Stimulated activated CD4-positive, alpha-beta T cell treated with anti-CD3 and anti-CD28 coated beads, Interleukin-12 subunit alpha, Interleukin-12 subunit beta, amount 100 ng/mL, for 24 hours (primary cell): ENCODE measurements at places on chromosomes 3 and 15.

- no peak for DNase-seq
Measured at GRCh38 chr15:101012326-101013200, 93.4 kb downstream of the LRRK1 start.

DNA sequence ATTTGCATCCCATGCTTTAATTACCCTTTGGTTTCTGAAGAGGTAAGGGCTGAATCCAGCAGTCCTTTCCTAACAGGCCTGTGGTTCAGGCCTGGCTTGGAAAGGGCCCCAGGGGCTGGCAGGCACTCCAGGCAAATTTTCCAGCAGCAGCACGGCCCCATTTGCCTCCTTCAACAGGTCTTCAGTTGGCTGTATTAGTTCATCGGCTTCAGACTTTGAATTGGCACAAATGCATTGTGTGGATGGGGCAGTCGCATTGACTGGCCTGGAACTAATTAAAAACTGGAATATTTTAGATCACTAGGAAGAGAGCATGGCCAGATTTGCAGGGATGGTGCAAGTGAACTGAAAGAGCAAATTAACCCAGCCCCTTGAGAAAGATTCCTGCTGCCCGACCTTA lies 207.8 kb upstream of the MCTP2 start:
- DNase-seq, result no peak

DNA sequence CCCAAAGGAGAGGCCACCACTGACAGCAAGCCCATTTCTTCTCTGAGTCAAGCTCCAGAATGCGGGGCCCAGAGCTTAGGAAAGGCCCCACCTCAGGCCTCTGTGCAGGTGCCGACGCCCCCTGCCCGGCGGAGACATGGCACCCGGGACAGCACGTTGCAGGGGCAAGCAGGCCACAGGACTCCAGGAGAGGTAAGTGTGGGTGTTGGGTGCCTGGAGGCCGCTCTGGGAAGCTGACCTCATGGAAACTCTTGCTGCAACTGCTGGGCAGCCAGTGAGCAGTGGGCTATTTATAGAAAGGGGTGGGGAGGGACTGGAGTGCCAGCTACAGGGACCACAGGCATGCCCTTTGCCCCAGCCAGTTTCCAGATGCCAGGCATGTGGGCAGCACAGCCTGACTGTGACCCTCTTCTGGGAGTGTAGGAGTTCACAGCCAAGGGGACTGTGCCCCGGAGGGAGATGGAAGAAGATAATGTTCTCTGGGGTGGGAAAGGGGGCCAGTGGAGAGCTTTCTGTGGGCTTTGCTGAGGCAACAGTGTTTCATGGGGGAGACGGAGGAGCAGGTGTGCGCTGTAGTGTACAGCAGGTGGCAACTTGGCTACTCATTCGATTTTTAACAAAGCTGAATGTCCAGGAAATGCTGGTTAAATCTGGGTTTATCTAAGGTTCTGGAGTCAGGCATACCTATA lies 23.7 kb downstream of the ALPK3 start:
- no peak for DNase-seq

DNA sequence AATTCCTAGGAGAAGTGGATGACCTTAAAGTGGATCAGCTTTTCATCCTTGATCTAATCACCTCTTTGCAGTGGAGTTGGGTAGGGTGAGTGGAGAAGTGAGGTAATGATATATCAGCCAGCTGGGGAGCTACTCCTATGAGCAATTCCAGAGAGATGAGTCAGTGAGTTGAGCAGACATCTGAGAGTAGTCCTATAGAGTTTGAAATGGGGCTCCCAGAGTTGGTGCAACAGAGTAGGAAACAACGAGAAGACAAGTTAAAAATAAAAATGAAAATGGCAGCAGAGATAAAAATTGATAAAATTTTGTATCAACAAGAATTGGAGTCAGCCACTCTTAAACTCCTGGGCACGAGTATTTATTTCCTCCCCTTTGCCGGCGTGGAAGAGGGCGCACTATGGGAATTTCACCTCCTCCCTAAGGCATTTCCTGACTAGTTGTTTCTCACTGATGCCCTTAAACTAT lies 150.8 kb upstream of the DPH6 start:
- DNase-seq, result no peak

DNA sequence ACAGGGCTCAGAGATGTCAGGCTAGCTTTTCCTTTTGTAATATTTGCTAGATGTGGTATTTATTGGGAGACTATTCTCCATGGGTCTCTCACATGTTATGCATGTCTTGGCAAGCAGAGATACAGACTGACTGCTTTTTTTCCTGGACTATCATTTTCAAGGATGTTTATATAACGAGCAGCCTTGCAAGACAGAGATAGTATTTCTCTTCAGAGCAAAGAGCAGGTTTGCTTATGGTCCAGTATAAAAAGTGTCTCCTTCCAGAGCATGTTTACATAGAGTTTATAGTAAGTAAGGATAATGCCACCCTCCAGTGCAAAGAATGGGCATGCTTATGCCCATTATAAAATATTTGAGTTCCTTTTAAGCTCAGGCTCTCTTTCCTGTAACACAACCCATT lies 24.6 kb downstream of the GTF2E1 start:
- DNase-seq, result no peak

DNA sequence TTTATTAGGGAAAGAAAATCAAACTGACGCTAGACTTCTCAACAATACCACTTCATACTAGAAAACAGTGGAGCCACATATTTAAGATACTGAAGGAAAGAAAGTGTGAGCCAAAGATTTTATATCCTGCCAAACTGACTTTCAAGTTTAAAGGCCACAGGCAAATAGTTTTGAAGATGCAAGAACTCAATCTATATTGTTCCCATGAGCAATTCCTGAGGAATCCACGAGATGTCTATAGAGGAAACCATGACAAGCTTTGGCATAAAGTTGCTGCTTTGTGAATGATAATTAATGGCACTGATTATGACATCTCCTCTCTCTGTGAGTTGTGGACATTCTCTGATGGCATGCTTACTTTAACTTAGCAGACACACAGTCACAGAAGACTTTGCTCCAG lies 276.1 kb upstream of the GOLGA6L4 start:
- DNase-seq, result no peak

DNA sequence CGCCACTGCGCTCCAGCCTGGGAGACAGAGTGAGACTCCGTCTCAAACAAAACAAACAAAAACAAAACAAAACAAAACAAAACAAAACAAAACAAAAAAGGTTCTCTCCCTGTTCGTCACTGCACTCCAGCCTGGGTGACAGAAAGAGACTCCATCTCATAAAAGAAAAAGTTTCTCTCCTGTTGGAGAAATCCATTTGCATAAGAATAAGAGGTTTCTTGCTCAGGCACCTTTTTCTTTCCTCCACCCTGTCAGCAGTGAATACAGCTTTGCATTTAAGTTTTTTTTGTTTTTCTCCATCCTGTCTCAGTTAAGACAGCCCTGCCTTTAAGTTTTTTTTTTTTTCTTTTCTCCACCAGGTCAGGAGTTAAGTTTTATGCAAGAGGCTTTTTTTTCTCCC lies 109.5 kb downstream of the DPH6 start:
- DNase-seq, result no peak

- DNase-seq, result no peak
Measured at GRCh38 chr15:66270932-66271331, 17.4 kb upstream of the MEGF11 start.

GRCh38 chr3:99418209-99418635 lies 220.2 kb upstream of the COL8A1 start:
- DNase-seq, result no peak

- no peak for DNase-seq
Measured at GRCh38 chr15:70967646-70968045, 75.0 kb downstream of the LRRC49 start.

DNA sequence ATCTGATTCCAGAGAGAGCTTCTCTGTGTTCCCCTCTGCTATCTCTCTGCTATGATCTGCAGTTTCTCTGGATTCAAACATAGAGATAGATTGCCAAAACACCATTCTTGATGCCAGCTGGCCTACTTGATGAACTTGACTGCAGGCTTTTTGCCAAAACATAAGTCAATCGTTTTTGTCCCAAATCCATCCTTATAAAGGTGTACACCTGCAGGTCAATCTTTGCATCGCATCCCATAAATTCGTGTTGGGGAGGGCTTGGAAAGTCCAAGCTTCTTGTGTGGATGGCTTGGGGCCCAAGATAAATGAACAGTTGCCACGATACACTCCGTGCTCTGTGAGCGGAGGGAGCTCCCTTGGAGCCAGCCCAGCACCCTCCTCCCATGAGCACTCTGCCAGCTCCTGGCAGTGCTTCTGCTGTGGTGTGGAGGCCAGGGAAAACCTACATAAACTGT lies 2.7 kb downstream of the CERS3 start:
- DNase-seq, result no peak

DNA sequence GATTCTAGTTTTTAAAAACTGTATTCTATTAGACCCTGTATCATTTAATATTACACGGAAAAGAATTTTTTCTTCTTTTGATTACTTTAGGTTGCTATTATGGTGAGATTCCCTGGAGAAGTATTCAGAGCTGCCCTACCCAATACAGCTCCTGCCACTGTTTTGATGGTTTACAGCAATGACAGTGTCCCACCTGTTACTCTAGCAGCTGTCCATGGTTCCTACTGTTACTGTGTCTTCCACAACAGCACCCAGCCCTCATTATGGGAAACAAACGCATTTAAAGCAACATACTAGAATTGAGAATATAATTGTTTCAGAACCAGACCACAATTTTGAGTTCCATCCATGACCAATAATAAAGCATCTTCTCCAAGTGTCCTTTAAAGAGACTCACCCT lies 450.7 kb downstream of the SHQ1 start:
- DNase-seq, result no peak

DNA sequence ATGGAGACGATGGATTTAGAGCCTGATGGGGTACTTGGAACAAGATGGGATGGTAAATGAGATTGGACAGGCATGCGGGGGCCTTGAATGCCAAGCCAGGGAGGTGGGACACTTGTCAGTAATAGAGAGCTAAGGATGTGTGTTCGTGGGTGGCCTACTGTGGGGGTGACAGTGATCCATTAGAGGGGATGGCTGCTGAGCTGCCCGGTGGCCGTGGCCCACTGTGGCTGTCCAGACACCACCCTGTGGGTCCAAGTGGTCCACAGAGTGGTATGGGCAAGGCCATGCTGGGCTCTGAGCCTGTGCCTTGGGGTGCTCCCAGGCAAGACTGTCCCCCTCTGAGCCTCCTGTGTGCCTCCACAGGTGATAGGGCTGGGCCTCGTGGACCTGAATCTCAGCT lies 17.5 kb downstream of the CAND2 start:
- no peak for DNase-seq

- DNase-seq, result no peak
Measured at GRCh38 chr3:36923981-36924743, 20.7 kb downstream of the TRANK1 start.

DNA sequence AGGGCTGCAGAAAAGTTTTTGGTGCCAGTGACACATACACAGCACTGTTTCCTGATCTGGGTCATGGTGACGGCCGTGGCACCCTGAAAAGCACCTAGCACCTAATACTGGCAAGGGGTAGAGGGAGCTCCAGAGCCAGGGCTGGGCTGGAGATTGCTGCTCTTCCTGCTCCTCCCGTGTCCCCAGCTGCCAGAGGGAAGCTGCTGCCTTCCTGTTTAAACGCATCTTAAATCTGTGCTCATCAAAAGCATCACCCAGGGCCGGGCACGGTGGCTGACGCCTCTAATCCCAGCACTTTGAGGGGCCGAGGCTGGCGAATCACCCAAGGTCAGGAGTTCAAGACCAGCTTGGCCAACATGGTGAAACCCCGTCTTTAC lies 156.7 kb upstream of the MEF2A start:
- no peak for DNase-seq

GRCh38 chr15:74618841-74619596 lies 3.4 kb downstream of the CLK3 start:
- no peak for DNase-seq

GRCh38 chr3:42763021-42763420 lies 10.0 kb downstream of the CCDC13 start:
- no peak for DNase-seq

DNA sequence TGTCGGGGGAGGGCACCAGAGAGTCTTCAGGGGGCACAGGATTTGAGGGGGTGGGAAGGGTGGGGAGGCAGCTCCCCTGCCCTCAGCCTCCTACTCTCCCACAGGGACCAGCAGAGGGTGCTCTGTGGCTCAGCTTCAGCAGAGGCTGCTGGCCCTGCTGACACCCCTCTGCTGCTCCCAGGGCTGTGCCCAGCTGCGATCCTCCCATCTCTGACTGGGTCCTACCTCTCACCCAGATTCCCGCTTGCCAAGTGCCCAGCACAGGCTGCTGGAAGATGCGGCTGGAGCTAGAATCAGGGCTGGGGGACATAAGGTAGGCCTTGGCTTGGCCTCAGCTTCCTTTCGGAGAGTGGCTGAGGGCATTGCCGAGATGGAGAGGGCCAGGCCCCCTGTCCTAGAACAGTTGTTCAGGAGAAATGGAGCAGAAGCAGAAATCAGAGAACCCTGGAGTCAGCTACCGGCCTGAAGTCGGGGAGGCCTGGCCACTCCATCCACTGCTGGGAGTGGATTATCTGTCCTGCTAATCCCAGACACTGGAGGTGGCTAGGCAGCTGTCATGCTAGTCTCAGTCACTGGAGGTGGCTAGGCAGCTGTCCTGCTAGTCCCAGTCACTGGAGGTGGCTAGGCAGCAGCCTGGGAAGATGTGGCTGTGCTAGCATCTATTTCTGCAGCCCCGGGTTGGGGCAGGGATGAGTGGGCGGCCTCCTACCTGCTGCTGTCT lies 3.9 kb downstream of the GRM2 start:
- no peak for DNase-seq

DNA sequence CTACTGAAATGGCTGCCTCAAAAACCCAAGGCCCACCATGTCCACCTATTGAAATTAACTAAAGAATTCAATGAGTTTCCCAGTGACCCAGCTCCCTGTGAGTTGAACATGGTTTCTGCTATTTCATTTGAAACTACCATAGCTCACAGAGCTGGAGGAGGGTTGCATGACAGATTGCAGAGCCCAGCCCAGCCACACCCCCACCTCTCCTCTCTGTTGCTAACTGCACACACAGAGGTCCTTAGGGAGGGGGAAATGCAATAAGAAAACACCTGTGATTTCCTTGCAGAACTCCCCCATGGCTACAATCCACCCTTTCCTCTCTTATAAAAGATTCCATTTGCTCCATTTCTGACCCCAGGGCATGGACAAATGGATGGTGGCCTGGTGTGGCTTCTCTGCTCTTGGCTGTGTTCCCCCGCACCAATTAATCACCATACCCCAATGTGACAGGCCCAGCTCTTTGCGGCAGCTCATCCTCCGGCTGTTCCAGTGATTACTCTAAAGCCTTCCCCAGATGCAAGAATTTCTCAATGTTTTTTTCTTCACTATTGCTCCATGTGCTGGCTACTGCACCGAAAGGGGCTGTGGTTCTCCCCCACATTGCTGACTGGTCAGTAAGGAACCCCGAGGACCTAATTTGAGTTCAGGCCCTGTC lies 208.4 kb upstream of the KBTBD8 start:
- DNase-seq, result no peak
